CD8-positive, alpha-beta memory T cell (primary cell): ENCODE measurements at places on chromosomes 7 and 10.

DNA sequence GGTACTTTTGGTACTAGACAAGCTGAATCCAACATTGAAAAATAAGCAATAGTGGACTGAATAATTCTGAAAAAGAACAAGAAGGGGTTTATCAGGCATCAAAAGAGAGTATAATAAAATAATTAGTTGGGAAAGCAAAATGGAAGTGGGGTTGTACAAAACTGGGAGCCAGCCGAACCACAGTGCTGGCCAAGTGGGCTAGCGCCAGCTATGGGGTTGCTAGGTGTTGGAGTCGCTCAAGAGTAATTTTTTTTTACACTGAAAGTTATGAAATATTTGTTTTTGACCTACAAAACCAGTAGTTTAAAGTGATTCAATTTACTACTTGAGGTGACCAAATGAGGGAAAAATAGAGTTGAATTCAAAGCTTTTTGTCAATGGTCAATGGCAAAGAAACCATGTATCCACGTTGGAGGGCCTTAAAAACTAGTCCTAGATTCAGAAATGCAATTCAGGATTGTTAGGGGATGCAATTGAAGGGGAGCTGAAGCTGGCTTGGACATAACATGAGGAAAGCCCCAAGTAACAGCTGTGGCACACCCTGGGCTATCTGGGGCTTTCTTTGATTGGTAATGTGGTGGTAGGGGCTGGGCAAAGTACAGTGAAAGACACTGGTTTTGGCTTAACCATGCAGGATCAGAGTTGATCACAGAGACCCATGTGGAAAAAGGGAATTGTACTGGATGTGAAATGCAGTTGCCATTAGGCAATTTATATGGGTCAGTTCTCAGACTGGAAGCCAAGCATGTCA is 28.3 kb upstream of the MSMB start:
- DNase-seq, result no peak

- DNase-seq, result no peak
These were observed 91.3 kb downstream of the POU6F2 start for GRCh38 chr7:39069031-39069430.

DNA sequence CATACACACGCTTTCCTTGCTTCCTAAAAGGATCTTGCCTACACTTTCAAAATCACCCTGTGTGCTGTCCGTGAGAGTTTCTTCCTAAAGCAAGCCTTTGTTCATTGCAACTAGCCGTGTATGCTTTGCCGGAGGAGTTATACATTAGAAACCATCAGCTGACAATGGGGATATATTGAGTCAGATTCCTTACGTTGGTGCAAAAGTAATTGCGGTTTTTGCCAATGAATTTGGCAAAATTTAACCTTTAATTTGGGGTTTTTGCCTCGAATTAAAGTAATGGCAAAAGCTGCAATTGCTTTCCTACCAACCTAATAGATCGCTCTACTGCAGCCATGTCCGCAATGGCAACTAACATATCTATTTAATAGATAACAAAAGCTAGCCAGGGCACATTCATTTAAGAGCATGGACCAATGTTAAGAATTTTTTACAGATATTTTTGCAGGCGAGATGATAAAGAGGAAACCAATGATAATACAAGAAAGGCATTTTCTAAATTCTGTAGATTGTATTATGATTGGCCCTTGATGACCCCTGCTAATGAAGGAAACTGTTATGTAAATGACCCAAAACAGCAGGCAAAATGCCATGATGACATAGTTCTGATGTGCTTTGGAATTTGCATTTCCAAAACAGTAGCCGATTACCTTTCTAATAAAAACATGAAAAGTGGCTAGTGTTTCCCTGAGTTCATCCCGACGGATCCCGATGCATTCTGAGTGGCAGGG is 184.8 kb upstream of the NRP1 start:
- no peak for DNase-seq

DNA sequence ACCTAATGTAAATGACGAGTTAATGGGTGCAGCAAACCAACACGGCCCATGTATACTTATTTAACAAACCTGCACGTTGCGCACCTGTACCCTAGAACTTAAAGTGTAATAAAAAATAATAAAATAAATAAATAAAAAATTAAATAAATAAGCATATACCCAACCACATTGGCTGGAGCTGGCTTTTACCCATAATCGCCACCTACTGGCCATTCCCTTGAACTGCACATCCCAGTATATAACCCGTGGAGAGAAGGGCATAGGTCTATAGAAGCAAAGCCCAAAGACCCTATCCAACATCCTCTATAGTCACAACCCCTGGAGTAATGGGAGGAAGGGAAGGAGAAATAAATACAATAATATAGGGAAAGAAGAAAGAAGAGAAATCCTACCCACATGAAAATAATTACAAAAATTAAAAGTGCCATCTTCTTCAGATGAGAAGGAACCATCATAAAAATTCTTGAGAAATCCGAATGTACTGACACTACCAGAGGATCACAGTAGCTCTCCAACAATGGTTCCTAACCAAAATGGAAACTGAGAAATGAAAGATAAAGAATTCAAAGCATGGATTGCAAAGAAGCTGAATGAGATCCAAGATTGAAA is 65.6 kb downstream of the TWIST1 start:
- DNase-seq, result no peak

DNA sequence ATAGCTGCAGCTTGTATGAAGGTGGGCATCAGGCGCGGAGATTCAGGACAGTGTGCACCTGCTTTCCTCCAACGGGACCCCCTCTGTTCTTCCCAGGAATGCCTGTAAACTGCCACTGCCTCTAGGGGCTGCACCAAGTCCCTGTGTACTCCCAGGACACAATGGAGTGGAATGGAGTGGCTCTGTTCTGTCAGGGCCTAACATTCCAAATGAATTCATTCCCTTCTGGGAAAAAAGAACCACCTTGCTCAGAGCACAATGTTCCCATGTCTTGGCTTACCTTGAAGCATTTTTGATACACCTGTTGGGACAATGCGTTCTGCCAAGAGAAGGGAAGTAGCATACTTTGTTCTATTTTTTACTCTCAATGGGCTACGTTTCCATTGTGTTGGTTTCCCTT is 339.4 kb downstream of the FRMD4A start:
- no peak for DNase-seq

- DNase-seq, result no peak
These were observed 332.7 kb upstream of the LRGUK start for GRCh38 chr7:133794479-133794878.

DNA sequence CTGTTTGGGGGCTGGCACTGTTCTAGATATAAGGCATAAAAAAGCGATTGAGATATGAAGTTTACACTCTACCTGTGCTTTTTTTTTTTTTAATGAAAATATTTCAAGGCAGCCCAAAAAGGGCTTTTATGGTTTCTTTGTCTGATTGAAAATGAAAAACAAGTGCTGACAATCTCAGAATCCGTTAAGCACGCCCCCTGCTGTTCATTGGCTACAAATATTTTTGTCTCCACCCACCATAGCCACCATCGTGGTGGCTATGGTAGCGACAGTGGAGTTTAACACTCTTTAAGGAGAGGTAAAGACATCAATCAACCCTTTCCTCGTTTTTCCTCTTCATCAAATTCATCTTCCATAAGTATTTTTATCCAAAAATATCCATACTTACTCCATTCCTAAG is 94.2 kb downstream of the CD36 start:
- DNase-seq, result no peak

- DNase-seq, result no peak
These were observed 38.7 kb downstream of the CALML3 start for GRCh38 chr10:5563321-5563961.

GRCh38 chr10:119001717-119002500 is 27.6 kb upstream of the NANOS1 start:
- no peak for DNase-seq

GRCh38 chr7:17844514-17845196 is 95.6 kb downstream of the SNX13 start:
- no peak for DNase-seq

- no peak for DNase-seq
These were observed 380.9 kb downstream of the LRRTM3 start for GRCh38 chr10:67306588-67307205.

DNA sequence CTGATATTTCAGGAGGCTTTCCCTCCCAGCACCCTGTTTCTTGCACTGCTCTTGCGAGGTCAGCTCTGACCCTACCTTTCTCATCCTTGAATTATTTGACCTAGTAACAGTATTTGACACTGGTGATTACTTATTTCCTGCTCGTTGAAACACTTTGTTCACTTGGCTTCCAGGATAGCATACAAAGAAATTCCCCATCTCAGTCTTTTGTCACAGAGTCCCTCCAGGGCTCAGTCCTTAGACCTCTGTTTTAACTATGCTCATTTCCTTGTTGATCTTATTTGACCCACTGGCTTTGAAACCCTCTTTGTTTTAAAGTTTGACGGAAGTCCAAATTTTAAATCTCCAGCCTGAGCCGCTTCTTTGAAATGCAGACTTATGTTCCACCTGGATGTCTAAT is 29.9 kb downstream of the BMPR1A start:
- no peak for DNase-seq

DNA sequence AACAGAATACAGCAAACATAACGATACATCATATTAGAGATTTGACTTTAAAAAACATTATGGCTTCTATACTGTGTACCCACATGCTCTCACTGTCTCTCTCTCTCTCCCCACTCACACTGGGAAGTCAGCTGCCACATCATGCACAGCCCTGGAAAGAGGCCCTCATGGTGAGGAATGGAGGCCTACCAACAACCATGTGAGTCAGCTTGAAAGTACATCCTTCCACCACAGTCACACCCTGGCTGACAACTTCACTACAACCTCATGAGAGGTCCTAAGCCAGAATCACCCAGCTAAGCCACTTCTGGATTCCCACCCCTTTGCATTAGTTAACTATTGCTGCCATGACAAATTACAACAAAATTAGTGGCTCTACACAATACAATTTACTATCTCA is 23.3 kb upstream of the GPR22 start:
- no peak for DNase-seq

- DNase-seq, result no peak
These were observed 437.5 kb downstream of the CALN1 start for GRCh38 chr7:71974611-71975010.

GRCh38 chr7:11592699-11593098 is 239.3 kb downstream of the THSD7A start:
- DNase-seq, result no peak

DNA sequence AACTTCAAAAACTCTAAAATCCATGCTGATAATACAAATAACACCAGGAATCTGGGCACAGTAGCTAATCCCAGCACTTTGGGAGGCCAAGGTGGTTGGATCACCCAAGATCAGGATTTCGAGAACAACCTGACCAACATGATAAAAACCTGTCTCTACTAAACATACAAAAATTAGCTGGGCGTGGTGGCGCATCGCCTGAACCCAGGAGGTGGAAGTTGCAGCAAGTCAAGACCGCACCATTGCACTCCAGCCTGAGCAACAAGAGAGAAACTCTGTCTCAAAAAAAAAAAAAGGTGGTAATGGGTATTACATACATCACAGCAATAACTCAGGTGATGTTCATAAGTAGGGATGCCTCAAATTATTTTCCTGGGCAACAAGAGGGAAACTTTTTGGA is 315.0 kb upstream of the MEOX2 start:
- DNase-seq, result no peak

DNA sequence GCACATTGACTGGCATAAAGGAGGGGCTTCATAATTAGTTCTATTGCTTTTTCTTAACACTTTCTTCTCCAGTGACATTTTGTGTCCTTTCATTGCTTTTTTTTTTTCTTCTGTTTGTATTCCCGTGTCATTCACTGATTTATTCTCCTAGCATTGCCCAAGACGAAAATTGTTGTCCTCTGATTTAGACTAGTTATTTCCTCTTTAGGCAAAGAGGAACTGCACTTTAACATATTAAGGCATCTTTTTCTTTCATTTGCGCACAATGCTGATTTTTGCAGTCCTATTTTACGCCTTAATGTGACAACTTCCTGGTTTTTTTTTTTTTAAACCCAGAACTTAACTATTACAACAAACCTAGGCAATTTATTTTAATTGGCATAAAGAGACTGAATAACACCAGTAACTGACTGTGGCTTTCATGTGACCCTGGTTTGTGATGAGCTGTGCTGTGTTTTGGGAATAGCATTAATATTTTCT is 39.7 kb downstream of the ARID5B start:
- no peak for DNase-seq

DNA sequence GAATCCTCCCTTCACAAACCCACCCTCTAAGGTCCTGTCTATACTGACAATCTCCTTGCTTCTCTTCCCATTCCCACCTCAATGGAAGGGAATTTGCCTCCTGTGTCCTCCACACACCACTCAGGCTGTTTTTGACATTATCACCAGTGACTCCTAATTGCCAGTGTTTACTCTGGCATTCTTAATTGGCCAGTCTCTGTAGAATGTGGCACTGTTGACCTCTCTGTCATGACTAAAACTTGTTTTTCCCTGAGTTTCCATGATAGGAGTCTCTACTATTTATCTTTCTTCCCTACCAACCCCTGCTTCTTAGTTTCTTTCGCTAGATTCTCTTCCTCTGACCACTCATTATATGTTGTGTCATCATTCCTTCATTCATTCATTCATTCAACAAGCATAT is 12.1 kb downstream of the SLC16A12 start:
- no peak for DNase-seq
